Natural killer cell (primary cell): ENCODE measurements at places on chromosomes 6 and 20.

- DNase-seq = no peak
Observed at GRCh38 chr20:1626528-1627199, 6.9 kb upstream of the SIRPB1 start.

GRCh38 chr6:56699066-56699654 is 56.5 kb upstream of the DST start:
- no peak for DNase-seq

- no peak for DNase-seq
Observed at GRCh38 chr6:4582506-4583417, 193.4 kb upstream of the CDYL start.

- DNase-seq = no peak
Observed at GRCh38 chr6:160358225-160359119, 10.3 kb downstream of the SLC22A3 start.

- no peak for DNase-seq
Observed at GRCh38 chr6:119957195-119957594, 607.6 kb upstream of the MAN1A1 start.

DNA sequence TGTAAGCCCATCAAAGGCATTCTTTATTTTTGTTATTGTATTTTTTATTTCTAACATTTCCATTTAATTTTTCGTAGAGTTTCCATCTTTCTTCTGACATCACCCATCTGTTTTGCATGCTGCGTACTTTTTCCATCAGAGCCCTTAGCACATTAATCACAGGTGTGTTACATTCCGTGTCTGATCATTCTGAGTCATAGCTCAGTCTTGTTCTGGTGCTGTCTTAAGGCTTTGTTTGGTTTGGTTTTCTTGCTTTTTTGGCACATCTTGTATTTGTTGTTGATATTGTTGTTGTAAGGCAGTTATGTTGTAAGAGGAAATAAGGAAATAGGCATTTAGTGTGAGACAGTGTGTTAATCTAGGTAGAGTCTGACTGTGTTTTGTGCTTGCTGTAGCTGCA is 214.6 kb upstream of the CDH4 start:
- no peak for DNase-seq

- no peak for DNase-seq
Observed at GRCh38 chr20:63196768-63197470, 19.0 kb downstream of the YTHDF1 start.

DNA sequence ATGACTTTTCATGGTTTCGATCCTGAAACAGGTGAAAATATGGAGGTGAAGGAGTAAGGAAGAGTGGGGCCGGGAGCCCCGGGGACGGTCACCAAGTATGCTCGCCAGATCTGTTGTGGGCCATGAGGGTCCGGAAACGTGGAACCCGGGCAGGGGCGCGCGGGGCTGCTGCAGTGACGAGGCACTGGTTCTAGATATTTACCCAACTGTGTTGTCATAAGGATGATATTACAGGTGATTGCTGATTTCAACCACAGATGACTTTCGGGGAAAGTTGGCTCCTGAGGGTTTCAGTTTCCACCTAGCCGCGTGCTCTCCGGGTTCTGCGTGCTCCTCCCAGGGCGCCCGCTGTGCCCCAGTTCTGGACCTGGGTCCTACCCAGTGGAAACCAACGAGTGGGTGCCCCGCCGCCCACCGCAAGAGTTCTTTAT is 12.2 kb downstream of the RAET1G start:
- no peak for DNase-seq

GRCh38 chr6:37984578-37984977 is 165.1 kb downstream of the ZFAND3 start:
- no peak for DNase-seq

DNA sequence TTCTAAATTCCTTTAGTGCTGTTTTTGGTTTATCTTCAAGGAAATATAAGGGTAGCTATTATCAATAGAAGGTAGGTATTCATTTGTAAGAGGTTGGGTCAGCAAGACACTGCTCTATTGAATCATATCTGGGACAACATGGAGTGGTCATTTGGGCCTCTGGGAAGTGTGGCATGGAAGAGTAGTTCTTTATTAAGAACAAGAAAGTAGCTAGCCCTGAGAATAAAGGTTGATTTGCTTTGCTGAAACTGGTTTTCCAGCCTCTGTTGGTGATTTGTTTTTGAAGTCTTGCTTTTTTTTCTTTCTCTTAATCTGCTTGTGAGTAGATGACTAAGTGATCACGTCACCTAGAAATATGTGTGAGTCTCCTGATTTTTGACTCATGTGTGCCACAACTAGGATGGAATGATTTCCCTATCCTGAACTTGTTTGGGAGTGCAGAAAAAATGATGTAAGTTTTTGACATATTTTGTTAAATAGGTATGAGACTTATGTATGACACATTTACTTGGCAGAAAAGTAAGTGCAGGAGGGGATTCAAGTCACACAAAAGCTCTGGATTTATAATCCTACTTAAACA is 381.8 kb downstream of the CENPW start:
- DNase-seq = no peak

GRCh38 chr20:54704032-54704635 is 228.7 kb downstream of the DOK5 start:
- DNase-seq = no peak

GRCh38 chr6:19869464-19869863 is 32.3 kb downstream of the ID4 start:
- DNase-seq = no peak

DNA sequence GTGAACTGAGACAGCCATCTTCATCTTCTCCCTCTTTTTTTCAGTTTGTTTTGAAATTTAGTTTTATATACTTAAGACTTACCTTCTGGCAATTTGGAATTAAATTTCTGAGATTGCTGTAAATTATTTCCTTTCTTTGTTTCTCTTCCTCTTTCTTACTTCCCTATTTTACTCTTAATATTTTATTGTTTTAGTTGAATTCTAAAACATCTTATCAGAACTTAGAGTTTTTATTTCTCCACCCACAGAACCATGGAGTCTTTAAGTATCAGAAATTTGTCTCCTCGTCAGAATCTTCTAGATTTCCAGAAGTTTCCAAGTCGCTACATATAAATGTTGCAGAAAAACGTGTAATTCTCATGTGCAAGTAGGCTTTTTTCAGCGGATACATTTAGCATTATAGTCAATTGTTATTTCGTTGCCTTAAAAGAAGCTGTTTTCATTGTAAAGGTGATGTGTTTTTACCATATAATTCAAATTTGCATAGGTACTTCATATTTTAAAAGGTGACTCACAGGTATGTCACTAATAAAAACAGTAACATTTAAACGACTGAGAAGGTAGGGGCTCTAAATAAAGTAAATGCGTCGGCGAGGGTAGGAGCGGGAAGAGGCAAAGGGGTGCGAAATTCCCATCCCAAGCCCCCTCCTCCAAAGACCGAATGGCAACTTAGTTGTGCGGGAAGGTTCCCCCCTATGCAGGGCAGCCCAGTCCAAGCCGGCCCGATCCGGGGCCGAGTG is 866 bp upstream of the MYO6 start:
- no peak for DNase-seq
